Left kidney (tissue), 8 donors: ENCODE measurements at places on chromosomes 2 and 18.

GRCh38 chr2:106366204-106366885 is 101.9 kb downstream of the RGPD3 start:
- no peak for DNase-seq

GRCh38 chr2:115168457-115168856 is 726.0 kb downstream of the DPP10 start:
- no peak for DNase-seq

- DNase-seq, result peak; percentile 13
Measured at GRCh38 chr2:180077295-180077906, 70.3 kb upstream of the CWC22 start.

GRCh38 chr18:57561728-57562423 is 24.6 kb downstream of the FECH start:
- peak; percentile 43 for DNase-seq

GRCh38 chr2:29317801-29318485 is 202.7 kb downstream of the CLIP4 start:
- DNase-seq, result no peak

DNA sequence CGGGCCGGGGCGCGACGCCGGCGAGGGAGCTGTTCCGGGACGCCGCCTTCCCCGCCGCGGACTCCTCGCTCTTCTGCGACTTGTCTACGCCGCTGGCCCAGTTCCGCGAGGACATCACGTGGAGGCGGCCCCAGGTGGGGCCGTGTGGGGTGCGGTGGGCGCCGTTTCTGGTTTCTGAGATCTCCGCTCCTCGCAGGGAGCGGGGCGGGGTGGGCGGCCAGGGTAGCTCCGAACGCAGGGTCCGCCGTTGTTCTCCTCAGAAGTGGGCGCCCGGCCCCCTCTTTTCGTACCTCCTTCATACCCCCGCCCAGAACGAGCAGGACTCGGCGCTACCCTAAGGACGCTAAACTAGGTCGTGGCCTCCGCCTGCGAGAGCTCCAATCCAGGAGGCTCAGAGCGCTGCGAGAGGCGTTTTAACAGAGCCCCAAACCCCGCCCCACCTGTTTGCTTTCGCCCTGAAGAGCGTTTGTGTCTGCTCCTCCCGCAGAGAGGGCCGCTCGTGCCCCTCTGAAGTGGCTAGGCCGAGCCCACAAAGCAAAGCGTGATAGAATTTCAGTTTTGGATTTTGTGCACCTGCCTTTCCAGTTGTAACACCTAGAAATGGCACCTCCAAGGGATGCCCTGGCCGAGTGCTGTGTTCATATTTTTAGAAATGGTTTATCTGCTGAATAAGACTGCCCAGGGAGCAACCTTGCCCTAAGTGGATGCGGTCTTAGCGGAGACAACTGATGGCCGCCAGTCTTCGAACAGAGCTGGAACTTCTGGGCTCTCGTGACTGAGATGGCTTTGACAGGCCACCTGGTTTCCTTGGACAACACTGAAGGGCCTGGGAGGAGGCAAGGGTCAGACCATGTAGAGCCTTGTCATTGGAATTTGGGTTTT is 626 bp downstream of the CAPN10 start:
- no peak for DNase-seq

GRCh38 chr2:8328217-8328616 is 353.6 kb upstream of the ID2 start:
- no peak for DNase-seq
